RWPE1 (cell line): ENCODE measurements at places on chromosomes 5 and 9.

DNA sequence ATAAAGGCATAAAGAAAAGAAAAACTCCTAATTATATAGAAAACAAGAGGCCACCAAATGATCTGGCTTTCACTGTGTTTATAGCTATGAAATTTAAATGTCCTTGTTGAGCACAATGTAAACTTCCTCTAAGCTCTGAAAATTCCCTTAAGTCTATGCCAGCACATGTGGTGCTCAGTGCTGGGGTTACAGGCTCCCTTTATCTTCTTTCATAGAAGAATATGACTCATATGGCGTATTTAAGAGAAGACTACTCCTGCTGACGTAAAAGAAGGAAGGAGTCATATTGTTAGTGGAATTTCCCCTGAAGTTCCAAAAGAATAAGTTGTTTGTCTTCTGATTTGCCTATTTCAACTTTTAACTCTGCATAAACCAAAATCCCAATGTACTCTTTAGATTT is 30.4 kb downstream of the RNF145 start:
- peak; percentile 92 for DNase-seq

- no peak for DNase-seq
Observed at GRCh38 chr5:72064801-72065570, 42.3 kb upstream of the MAP1B start.

- DNase-seq = peak; percentile 13
Observed at GRCh38 chr5:81162501-81162900, 70.6 kb upstream of the CKMT2 start.

- DNase-seq = no peak
Observed at GRCh38 chr9:26742828-26743476, 149.7 kb downstream of the CAAP1 start.

DNA sequence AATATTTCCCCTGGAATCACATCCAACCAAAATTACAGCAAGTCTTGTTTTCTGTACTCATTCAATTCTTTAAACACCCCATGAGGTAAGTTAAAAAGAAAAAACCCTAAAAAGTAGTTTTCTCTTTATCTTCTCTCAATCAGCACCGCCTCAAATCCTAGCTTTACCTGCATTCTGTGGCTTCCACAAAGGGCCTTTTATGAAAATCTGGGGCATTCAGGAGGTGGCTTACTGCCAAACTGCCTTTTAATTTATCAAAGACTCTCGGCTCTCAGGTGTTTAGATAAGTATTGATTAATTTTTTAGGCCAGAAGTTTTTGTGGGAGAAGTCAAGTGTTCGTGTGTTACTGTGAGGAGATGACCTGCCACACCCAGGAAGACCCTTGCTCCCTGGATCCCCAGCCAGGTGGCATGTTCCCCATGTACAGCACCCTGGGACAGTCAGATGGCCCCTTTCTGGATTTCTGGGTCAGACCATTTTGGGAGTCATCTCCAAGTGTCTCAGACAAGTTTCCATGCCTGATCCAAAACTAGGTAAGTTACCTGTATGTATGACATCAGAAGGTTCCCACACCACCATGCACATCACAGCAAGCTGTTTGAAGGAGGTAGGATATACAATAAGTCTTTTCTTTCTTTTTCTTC is 6.2 kb upstream of the TMEM171 start:
- DNase-seq = no peak

- no peak for DNase-seq
Observed at GRCh38 chr5:109688630-109688969, 1.1 kb upstream of the MAN2A1 start.
